A549 treated with Hydrocortisone at 1 μM for 4 hours (cell line): ENCODE measurements at places on chromosomes 11 and 22. TPM values are rescaled to one million over a fixed set of nuclear protein-coding genes. Genes with fewer than 3 reads are reported as not detected.

The FLRT1 gene
- 0.03 to 0.09 TPM (median 0.06 TPM) in 5 replicates for total RNA-seq

The GLB1L3 gene
- 0.03 TPM in 1 of 5 replicates, not detected in the others for total RNA-seq

The FIBIN gene
- not detected in 5 replicates for total RNA-seq

The CECR2 gene
- 0.07 to 0.17 TPM (median 0.09 TPM) in 5 replicates for total RNA-seq

The PKNOX2 gene
- total RNA-seq, result 0.03 to 0.07 TPM (median 0.03 TPM) in 3 of 5 replicates, not detected in the others

The ALDH3B1 gene
- 126 to 139 TPM (median 131 TPM) in 5 replicates for total RNA-seq

The EHF gene
- 0.76 to 1.7 TPM (median 0.90 TPM) in 5 replicates for total RNA-seq

The TMEM126B gene
- 52.7 to 60.3 TPM (median 54.7 TPM) in 5 replicates for total RNA-seq

The OR51B2 gene
- not detected in 5 replicates for total RNA-seq

The CDHR5 gene
- total RNA-seq, result 0.03 to 0.13 TPM (median 0.03 TPM) in 3 of 5 replicates, not detected in the others

The VPREB1 gene
- total RNA-seq, result not detected in 5 replicates

The MN1 gene
- total RNA-seq, result 2.7 to 4.2 TPM (median 3.1 TPM) in 5 replicates

The ACRV1 gene
- total RNA-seq, result 0.08 TPM in 1 of 5 replicates, not detected in the others

The CD3E gene
- not detected in 5 replicates for total RNA-seq

The UQCC3 gene
- 22.5 to 36.2 TPM (median 32.9 TPM) in 5 replicates for total RNA-seq

The CHCHD10 gene
- total RNA-seq, result 67.1 to 200 TPM (median 191 TPM) in 5 replicates

The RASSF10 gene
- 0.90 to 1.2 TPM (median 1.2 TPM) in 5 replicates for total RNA-seq

The OSBP2 gene
- 8.3 to 11.0 TPM (median 9.8 TPM) in 5 replicates for total RNA-seq

The MMP1 gene
- 0.43 to 1.4 TPM (median 0.68 TPM) in 5 replicates for total RNA-seq

The CDCA5 gene
- 68.3 to 74.3 TPM (median 72.1 TPM) in 5 replicates for total RNA-seq

The CLCF1 gene
- total RNA-seq, result 33.7 to 40.0 TPM (median 37.6 TPM) in 5 replicates

The UPB1 gene
- not detected in 5 replicates for total RNA-seq

The OR2AG1 gene
- not detected in 5 replicates for total RNA-seq

The OOSP4A gene
- total RNA-seq, result not detected in 5 replicates

The APOA1 gene
- total RNA-seq, result 0.09 to 0.67 TPM (median 0.36 TPM) in 5 replicates

The KIRREL3 gene
- 9.7 to 12.0 TPM (median 10.3 TPM) in 5 replicates for total RNA-seq

The C22orf31 gene
- total RNA-seq, result not detected in 5 replicates

The TBX10 gene
- total RNA-seq, result not detected in 5 replicates
